ENCODE measurements at places on chromosomes 16 and 17.

GRCh38 chr16:71943887-71944286, 48.6 kb downstream of the IST1 start:
- no peak for DNase-seq

DNA sequence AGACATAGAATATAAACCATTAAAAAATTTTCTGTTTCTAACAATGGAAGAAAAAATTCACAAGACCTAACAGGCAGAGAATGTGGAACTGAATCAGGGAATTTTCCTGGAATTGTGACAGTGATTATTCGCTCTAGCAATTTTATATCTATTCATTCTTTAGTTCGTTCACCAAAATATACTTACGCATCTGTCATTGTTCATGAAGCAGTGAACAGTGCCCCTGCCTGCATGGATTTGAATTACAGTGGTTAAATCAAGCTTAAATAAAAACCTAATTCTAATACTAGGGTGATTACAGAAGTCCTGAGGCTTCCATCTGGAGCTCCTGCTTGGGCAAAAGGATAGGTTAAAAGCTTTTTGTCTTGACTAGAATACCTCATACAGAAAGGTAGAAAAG, 48.6 kb downstream of the ABCA8 start:
- DNase-seq: no peak

DNA sequence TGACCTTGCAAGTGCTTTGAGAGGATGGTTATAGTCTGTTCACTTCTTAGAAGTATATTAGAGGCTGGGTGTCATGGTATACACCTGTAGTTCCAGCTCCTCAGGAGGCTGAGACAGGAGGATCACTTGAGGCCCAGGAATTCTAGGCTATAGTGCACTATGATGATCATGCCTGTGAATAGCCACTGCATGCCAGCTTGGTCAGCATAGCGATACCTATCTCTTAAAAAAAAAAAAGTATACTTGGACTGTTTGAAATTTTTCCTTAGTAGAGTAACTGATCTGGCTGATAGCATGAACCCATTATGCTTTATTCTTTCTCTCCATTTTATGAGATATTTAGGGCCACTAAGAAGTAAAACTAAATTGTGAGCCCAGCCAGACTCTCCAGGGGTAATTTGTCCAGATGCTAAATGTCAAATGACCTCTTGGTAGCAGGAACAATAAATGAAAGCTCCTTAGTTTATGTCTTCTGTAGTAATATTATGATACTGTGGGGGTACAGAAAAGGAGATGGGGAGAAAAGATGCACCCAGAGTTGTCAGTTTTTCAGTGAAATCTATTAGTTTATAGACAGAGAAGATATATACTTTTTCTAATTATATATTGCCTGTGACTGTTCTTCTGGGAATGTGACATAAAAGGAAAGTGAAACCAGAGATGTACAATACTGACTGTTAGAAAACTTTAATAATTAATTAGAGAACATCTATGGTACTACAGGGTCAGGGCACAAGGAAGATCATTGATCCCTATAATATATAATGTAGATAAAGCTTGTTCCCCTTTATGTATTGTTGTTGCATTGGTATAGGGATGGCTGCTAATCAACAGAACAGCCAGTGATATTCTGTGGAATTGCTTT, 335.3 kb upstream of the TBX2 start:
- no peak for DNase-seq

- no peak for DNase-seq
Measured at GRCh38 chr17:5429191-5429887, 9.4 kb downstream of the RPAIN start.

DNA sequence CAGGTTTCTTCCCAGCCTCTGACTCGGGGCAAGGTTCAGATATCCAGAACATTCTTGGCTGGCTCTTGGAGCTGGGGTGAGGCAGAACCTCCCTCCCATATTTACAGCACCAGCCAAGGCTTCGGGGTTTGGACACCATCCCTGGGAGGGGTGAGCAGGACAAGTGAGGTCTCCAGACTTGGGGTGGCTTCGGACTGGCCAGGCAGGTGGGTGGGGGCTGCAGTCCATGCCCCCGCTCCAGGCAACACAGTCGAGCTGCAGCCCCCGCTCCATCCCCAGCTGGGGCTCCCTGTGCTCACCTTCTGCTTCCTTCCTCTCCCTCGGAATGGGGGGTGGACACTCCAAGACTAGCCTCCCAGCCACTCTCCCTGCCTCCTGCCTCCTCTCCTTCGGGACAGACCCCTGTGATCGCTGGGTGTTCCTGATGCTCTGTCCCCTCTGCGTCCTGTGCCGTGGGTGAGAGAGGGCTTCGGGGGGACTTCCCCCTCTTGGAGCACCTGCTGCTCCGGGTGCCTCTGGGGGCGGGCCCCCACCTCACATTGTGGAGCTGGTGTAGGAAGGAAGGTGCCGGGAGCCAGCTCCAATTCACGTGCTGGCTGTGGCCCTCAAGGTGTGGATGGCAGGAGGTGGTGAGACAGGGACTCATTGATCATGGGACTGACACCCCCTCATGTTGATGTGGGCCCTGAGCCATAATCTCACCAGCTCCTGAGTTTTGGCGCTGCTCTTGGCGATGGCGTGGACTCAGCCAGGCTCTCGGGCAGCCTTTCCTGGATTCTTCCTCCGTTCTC, 189.2 kb downstream of the SEC14L1 start:
- DNase-seq: no peak

DNA sequence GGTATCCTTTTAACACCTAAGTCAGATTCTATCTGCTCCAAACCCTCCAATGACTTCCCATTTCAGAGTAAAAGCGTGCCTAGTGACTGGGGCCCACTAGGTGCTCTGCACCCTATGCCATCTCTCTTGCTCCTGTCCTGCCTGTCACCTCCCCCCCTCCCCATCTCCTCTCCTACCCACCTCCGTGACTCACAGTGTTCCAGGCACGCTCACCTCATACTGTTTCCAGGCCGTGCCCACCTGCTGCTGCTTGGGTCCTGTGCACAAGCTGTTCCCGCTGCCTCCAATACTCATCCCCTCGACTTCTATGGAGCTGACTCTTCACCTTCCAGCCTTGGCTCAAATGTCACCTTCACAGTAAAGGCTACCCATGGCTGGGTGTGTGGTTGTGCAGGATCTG, 21.7 kb downstream of the DNAH3 start:
- DNase-seq: no peak

DNA sequence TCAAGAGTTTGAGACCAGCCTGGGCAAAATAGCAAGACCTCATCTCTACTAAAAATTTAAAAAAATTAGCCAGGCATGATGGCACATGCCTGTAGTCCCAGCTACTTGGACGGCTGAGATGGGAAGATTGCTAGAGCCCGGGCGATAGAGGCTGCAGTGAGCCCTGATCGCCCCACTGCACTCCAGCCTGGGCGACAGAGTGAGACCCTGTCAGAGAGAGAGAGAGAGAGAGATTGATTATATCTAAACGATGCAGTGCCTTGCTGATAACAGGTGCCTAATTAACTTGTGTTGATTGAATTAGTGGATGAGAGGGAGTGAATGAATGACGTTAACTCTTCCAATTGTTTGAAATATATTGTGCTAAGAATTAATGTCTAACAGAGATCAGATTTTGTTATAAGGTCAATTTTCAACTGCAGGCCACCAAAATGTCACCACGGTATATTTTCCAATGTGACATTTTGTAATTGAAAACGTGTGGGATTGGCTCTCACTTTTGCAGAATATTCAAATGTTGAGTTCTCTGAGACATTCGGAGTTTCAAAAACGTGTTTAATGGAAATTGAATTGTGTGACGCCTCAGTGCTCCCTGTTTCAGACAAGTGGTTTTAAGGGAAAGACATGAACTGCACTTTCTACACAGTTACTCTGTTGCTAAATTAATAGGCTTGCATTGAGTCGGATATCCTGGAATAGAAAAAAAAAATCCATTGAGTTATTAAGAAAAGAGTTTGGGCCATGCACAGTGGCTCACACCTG, 53.6 kb downstream of the ABAT start:
- DNase-seq: no peak

DNA sequence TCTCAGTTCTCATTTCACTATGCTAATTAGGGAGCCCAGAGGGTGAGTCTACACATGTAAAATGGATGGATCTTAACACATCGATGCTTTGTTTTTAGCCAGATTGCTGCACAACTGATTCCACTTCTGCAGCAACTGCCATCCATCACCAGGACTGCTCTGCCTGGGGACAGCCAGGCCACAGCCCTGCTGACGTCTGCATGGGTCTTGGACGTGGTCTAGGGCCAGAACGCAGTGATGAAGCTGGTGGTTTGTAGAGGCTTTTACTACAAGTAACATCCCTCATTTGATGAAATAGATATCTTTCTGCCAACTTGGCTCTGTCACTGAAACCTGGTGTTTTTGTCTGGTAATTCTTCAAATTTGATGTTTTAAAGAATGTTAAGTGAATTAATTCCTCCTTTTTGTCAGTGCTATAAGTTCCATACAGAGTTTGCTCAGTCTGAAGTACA, 50.6 kb downstream of the MARCHF10 start:
- no peak for DNase-seq

- DNase-seq: no peak
Measured at GRCh38 chr17:36934692-36935630, 2.3 kb upstream of the LHX1 start.

GRCh38 chr16:1469693-1470201, 5.1 kb downstream of the CLCN7 start:
- no peak for DNase-seq

DNA sequence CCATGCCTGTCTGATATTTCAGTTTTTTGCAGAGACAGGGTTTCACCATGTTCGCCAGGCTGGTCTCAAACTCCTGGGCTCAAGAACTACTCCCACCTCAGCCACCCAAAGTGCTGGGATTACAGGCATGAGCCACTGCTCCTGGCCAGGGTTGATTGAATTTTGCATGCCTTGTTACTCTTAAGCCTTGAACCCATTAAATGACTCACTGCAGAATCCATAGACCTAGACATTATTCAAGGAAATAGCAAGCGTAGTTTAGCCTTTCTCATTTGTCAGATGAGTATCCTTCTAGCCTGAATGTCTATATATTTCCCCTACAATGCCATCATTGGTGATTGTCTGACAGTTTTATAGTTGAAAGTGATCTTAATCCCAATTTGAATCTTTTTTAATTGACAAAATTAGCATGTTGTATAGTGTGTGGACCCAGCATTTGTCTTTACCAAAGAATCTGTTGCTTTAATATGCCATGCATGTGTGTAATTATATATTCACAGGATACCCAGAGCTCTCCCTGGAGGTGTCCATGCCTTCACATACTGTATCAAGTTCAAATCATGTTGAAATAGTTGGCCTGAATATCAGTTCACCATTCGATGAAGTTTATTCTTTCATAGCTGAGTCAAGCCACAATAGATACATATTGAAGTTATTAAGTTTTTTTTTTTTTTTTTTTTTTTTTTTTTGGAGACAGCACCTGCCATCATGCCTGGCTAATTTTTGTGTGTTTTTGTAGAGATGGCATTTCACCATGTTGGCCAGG, 321.0 kb downstream of the CPPED1 start:
- DNase-seq: no peak

GRCh38 chr17:47705536-47706530, 11.9 kb downstream of the TBKBP1 start:
- DNase-seq: no peak

GRCh38 chr17:44905006-44906000, 6.1 kb upstream of the EFTUD2 start:
- no peak for DNase-seq

GRCh38 chr17:9875441-9875840, 29.6 kb downstream of the RCVRN start:
- DNase-seq: no peak

GRCh38 chr17:62112229-62112628, 47.2 kb upstream of the MED13 start:
- DNase-seq: no peak

DNA sequence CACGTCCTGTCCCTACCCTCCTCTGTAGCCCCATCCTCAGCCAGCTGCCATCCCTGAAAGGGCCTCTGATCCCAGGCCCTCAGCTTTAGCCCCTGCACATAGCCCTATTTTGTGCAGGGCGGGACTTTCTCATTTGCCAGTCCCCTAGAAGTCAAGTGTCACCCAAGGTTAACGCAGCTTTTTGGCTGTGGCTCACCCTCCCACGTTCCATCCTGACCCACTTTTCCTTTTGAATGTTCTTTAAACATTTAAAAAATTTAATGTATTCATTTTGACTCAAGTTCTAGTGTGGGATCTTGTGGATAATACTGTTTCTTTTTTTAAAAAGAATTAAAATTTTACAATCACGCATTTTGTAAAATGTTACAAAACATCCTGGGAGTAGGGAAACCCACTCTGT, 62.2 kb upstream of the LGALS9 start:
- no peak for DNase-seq

DNA sequence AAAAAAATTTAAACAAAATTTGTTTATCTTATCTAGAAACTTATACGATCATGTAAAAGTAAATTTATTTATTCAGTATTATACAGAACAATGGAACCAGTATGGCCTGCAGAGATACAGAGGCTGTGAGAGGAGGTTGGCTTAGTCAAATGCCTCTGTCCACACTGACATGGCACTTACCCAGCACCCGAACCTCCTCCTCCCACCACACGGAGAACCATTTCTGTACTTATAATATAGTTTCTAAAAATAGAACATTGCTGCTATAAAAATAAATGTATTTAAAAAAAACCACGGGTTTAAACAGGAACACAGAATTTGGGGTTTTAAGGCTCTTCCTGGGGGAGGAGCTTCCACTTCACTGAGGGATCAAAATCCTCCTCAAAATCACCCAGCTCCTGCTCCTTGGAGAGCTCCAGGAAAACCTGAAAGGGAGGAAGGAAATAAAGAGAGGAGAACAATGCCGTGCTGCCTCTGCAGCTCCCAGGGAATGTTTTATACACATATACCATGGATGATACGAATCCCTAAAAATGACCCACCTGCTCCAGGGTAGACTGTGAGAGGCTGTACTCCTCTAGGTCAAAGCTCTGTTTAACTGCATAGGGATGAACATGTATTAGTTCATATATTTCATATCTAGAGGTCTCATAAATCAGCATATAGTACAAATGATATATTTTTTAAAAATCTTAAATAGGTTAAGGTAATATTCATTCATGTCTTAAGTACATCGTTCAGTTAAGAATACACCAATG, 87.3 kb downstream of the ABCA8 start:
- no peak for DNase-seq

- DNase-seq: no peak
Measured at GRCh38 chr17:69175625-69176456, 34.1 kb upstream of the ABCA6 start.

DNA sequence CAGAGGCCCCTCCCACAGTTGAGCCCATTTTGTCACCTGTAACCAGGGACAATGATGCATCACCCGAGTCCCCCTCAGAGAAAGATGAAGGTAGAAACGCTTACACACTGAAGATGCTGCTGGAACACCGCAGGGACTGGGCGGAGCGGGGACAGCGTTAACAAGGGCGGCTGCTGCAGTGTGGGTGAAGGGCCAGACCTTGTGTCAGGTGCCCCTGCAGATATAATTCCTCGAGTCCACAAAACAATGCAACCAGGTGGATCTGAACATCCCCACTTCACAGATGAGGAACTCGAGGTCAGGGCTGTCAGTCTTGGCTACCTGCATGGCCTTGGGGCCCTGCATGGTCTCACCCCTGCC, 6.3 kb upstream of the MAPK7 start:
- no peak for DNase-seq

- peak; percentile 48 for DNase-seq
Measured at GRCh38 chr16:68079626-68080344, 5.4 kb upstream of the NFATC3 start.

Data from activated T-cell treated with anti-CD3 and anti-CD28 coated beads for 1 hour (primary cell).